ENCODE measurements at places on chromosomes 5 and 9. TPM values are rescaled to one million over a fixed set of nuclear protein-coding genes. Genes with fewer than 3 reads are reported as not detected.

The TMEM215 gene
- total RNA-seq: not detected

DNA sequence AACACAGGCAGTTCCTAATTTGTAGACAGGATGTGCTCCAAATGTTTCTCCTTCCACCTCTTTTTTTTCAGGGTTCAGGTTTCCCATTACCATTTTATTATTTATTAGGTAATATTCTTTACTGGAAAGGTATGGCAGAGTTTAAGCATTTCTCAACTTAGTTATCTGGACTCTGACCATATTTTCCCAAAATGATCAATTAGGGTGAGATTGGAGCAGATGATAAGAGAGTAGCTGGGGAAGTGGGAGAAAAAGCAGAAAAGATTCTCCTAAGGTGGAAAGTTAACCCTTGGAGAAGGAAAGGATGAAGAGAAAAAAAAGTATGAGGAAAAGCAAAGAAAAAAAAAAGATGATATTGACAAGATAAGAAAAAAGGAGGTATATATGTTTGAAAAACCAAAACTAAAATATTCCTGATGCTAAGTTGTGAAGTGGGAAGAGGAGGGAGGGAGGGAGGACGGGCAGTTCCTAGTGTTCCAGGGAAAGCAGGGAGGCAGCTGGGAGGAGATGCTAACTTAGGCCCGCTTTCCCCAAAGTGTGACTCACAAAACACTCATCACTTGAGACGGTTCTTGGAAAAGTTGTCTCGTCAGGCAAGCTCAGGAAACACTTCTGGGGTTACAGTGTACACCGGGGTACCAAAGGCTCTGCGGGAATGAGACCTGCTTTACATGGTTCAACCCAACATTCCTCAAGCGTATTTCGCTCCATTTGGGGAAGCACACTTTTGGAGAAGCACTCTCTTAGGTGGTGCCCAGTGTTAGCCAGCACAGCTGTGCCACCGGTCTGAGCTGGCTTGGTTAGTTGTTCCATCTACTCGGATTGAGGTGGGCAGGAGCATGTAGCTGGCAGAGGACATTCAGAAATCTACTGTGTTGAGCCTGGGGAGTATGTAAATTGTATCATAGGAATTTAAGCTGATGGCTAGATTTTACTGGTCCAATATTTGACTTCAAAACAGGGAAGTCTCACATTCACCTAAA lies 35.1 kb downstream of the B4GALT1 start:
- no peak overlapping the region for H3K27ac ChIP-seq
- no peaks in the 10 kb centered on the region for H3K27me3 ChIP-seq
- H3K4me3 ChIP-seq: no peak overlapping the region
- H3K4me1 ChIP-seq: peaks cover 15% of the 10 kb centered on the region

GRCh38 chr5:83802686-83803085 lies 82.0 kb upstream of the HAPLN1 start:
- no peaks in the 10 kb centered on the region for H3K27me3 ChIP-seq
- no peaks in the 10 kb centered on the region for H3K4me1 ChIP-seq
- no peak overlapping the region for H3K4me3 ChIP-seq
- no peaks in the 10 kb centered on the region for H3K36me3 ChIP-seq
- DNase-seq: no peak

The MEF2C gene
- 2.2 TPM for total RNA-seq

GRCh38 chr5:169499990-169500505 lies 83.5 kb upstream of the SPDL1 start:
- no peak overlapping the region for H3K27ac ChIP-seq
- no peak for DNase-seq
- no peaks in the 10 kb centered on the region for H3K27me3 ChIP-seq
- H3K36me3 ChIP-seq: no peaks in the 10 kb centered on the region
- no peak overlapping the region for H3K4me3 ChIP-seq

The ATP6V1G1 gene
- total RNA-seq: 86.2 TPM

GRCh38 chr5:84436866-84437265 lies 52.2 kb upstream of the EDIL3 start:
- no peaks in the 10 kb centered on the region for H3K27me3 ChIP-seq
- no peak overlapping the region for H3K27ac ChIP-seq
- H3K4me1 ChIP-seq: no peaks in the 10 kb centered on the region
- no peak overlapping the region for H3K4me3 ChIP-seq
- DNase-seq: no peak

DNA sequence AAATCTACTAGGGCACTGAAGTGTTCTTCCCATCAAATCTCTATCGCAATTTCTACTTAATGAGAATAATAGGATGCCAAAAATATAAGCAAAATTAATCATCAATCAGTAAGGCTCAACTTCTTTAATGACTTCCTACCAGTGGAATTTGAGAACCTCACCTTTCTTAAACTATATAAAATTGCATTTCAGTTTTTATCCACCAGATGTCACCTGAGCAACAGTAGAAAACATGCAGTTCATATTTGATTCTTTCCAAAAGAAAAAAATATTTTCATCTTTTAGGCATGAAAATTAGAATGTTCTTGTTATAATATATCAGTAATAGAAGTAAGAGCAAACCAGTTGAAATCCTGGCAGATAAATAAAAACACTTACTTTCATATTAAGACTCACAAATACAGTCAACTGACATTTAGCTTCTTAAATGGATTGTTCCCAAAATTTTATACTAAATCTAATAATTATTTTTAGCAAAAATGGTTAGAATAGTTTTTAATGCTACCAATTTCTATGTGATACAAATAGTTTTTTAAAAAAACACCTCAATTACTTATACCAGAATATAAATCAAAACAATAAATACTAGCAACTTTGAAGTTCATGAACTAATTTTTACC lies 13.4 kb upstream of the CCDC112 start:
- H3K4me1 ChIP-seq: no peaks in the 10 kb centered on the region
- H3K27me3 ChIP-seq: no peaks in the 10 kb centered on the region
- DNase-seq: peak; percentile 53
- no peaks in the 10 kb centered on the region for H3K36me3 ChIP-seq
- H3K27ac ChIP-seq: no peak overlapping the region

- no peak overlapping the region for H3K4me3 ChIP-seq
- no peak for DNase-seq
- no peaks in the 10 kb centered on the region for H3K4me1 ChIP-seq
- peaks cover 7% of the 10 kb centered on the region for H3K36me3 ChIP-seq
Measured at GRCh38 chr5:111404270-111404769, 108.0 kb downstream of the STARD4 start.

The BNC2 gene
- not detected for total RNA-seq

GRCh38 chr5:132227235-132227484 lies 493 bp downstream of the P4HA2 start:
- peak overlapping the region; percentile 35 for H3K4me3 ChIP-seq
- H3K36me3 ChIP-seq: no peaks in the 10 kb centered on the region
- no peak for DNase-seq
- no peaks in the 10 kb centered on the region for H3K27me3 ChIP-seq

All from naive thymus-derived CD4-positive, alpha-beta T cell (primary cell).